ENCODE measurements at places on chromosomes 4 and X.

DNA sequence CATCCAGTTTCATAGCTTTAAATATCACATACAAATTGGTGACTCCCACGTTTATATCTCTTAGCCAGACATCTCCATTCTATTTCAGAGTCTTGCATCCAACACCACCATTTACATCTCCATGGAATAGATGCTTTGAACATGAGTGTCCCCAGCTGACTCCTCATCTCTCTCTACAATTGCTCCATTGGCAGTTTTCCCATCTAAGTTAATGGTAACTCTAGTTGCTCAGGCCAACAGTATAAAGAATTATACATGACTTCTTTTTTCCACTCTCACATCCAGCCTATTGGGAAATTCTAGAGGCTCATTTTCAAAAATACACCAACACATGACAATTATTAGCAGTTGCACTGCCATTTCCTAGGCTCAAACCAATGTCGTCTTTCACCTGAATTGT, 388.2 kb downstream of the STIM2 start:
- no peak for DNase-seq

DNA sequence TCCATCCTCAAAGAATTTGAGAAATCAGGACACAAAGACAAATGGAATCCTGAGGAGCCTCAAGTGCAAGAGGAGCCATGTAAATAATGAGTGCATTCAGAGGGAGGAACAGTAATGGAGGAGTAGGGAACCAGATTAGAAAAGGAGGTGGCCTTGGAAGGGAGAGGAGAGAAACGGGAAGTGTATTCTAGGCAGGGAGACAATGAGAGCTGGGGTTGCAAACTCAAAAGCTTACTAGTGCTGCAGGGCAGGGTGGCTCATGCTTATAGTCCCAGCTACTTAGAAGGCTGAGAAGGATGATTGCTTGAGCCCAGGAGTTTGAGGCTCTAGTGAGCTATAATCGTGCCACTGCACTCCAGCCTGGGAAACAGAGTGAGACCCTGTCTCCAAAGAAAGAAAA, 113.2 kb upstream of the LSM6 start:
- no peak for DNase-seq

DNA sequence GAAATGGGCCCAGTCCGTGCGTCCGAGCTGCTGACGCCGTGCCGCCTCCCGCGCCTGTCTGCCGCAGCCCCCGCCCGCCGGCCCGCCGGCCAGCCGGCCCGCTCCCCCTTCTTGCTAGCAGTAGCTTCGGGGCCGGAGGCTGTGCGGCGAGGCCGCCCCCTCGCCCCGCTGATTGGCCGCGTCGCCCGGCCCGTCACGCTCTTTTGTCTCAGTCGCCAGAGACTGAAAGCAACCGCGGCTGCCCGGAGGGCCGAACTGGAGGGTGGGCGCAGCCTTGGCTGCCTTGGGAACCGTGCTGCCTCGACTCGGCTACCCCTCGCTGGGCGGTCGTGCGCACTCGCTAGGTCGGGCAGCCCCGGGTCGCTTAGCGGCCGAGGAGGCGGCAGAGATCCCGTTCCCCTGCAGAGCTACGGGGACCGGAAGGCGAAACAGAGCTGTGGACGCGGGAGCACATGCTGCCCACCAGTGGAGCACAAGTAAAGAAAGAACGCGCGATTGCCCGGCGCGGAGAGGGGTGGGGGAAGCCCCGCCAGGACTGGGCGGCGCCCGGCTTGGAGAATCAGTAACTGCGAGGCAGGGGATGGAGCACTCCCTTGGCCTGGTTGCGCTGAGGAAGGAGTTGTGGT, at the start of gene ZCCHC18:
ZCCHC18 (plus strand) TSS at position 198 of the 626 bp plus-strand sequence. CDS start 1,589 bp downstream, outside the sequence.
- peak; percentile 35 for DNase-seq

DNA sequence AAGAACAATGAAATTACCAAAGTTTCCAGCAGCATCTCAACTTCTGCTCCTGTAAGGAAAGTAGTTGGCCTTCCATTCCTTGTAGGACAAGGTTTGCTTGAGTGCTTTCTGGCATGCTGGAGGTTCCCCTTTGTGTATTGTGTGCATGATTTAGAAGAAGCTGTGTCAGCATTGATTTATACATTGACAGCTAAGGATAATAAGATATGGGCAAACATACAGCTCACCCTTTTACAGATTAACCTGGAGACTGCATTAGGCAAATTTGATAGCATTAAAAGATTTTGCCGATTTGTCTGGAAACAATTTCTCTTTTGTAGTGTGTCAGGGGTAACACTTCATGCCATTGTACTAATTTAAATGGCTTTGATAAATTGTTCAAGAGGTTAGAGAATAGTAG, 221.8 kb upstream of the PACRGL start:
- no peak for DNase-seq

- no peak for DNase-seq
Observed at GRCh38 chrX:42247241-42247640, 323.9 kb upstream of the CASK start.

- no peak for DNase-seq
Observed at GRCh38 chr4:36285784-36286480, 4.5 kb downstream of the DTHD1 start.

DNA sequence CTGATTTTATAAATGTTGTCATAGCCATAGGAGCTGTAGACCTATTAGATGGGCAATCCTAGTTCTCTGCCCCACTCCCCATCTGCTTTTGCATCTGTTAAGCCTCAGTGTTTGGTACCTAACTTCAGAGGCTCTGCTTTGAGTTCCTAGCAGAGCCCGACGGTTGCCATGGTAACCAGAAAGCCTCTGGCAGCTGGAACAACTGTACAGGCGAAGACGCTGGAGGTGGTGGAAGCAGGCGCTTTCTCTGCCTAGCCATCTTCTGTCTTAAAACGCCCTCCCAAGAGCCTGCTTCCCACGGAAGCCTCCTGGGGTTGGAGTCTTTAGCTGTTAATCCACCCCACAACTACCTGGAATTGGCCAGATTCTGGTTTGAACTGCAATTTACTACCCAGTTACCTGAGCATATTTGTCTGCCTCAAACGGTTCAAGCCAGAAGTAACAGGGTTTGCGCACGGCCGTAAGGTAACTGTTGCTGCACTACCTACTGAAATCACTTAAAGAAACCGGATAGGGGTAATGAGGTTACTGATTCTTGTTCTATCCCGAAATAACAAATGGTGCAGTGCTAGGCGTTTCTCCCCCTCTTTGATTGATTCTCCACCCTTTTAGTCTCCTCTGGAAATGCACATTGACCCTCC, 1.0 kb upstream of the GABRG1 start:
- DNase-seq, result no peak

- no peak for DNase-seq
Observed at GRCh38 chrX:46500054-46500453, 45.2 kb downstream of the ZNF674 start.

DNA sequence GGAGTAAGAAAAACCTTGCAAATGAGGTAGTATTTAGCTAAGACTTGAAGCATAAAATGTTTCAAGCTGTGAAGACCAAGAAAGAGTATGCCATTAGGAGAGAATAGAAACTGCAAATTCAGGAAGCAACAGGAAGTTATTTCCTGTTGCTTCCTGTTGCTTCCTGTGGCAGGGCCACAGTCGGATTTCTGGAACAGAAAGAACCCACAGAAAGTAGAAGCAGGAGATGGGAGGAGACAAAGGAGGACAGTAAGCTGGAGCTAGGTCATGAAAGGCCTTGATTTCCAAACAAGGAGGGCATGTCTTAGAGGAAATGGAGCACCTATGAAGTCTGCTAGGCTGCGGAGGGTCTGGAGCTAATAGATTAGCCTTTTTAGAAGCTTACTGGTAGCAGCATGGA, 17.2 kb downstream of the ASB11 start:
- no peak for DNase-seq

GRCh38 chr4:106291678-106292077, 24.3 kb downstream of the TBCK start:
- no peak for DNase-seq

- no peak for DNase-seq
Observed at GRCh38 chr4:88080626-88081025, 73.2 kb downstream of the PKD2 start.

DNA sequence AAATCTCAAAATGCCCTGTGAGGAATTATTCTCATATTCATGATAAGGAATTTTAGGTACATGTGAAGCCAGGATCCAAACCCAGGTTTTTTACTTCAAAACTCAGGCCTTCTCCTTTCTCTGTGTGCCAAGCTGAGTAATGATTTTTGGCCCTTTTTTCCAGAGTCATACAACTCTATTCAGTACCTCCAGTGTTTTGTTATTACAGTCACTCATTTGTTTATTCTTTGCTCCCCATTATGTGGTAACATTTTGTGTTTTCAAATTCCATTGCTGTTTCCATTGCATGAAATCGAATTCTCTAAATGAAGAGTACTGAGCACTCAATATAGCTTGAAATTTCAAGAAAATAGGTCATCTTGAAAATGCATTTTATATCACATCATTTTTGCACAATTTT, 315.4 kb downstream of the NR3C2 start:
- no peak for DNase-seq

DNA sequence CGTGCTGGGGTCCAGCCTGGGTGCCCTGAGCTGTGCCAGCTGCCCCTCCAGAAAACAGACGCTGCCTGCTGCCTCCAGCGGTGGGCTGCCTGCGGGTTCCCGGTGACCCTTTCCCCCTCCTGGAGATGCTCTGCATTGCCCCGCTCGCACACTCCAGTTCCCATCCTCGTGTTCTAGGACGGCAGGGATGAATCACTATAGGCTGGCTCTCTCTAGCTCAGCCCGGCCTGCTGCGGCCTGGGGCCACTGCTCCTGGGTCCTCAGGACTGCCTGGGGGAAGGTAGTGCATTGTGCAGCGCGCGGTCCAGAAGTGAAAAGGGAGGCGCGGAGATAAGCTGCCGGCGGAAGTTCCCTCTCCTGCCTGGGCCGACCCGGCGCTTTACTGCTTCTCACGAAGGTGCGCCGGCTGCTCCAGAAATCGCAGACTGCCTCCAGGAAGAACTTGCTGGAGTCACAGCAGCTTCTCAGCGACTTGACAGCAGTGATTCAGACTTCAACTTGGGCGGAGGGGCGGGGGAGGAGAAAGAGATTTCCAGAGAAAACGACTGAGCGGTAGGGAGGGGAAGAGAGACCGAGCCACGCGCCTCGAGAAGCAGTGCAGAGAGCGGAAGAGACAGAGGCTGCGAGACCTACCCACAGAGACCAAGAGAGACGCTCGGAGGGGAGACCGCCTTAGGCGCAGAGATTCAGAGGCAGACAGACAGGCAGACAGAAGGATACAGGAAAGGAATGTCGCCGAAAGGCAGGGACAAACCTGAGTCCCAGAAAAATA, 6.7 kb upstream of the MSX1 start:
- no peak for DNase-seq

DNA sequence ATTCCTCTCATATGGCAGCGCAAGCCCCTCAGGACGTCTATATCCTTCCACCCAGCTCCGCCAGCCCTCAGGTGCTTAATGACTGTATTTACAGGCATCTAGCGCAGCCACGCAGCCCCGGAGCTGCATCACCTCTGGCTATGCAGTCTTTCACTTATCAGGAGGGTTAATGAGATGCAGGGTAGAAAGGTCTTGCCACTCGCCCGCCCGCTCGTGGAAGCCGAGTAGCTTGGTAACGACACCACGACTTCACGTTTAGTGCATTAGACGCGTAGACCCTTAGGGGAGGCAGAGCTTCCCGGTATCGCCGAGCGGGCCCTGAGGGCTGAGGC, 1.5 kb upstream of the SLC16A2 start:
- DNase-seq, result no peak

- DNase-seq, result no peak
Observed at GRCh38 chr4:156312261-156312847, 358.7 kb upstream of the CTSO start.

GRCh38 chr4:4866124-4866865, 6.8 kb downstream of the MSX1 start:
- DNase-seq, result no peak

DNA sequence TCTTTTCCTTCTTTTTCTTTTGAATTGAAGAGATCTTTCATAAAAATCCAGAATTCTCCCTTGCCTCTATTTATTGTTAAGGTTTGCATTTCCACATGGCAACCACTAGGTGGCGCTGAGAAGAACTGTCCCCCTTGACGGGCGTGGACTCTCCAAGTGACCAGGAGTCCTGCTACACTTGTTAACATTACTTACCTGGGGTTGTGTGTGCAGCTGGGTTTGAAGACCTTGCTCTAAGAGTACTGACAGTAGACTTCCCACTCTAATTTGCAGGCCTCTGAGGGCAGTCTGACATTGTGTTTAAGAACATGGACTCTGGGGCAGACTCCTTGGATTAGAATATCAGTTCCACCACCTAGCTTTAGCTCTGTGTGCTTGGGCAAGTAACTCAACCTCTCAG, 52.8 kb downstream of the GPRIN3 start:
- no peak for DNase-seq

- no peak for DNase-seq
Observed at GRCh38 chrX:155949098-155949497, 48.4 kb upstream of the IL9R start.

DNA sequence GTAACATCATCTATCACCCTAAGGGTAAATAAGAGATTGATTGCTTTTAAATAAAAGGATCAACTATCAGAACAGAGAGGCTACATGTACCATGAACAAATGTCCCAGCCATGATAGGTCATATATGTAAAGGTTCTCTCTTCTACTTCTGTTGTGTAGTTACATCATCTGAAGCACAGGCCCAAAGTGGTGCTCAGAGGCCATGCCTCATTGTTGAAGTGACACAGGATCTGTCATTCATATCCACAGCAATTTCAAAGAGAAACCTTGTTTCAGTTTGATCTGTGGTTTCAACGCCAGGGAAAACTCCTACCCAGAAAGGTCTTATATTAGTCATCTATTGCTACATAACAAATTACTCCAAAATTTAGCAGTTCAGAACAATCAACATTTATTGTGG, 269.2 kb upstream of the MAOA start:
- DNase-seq, result no peak

DNA sequence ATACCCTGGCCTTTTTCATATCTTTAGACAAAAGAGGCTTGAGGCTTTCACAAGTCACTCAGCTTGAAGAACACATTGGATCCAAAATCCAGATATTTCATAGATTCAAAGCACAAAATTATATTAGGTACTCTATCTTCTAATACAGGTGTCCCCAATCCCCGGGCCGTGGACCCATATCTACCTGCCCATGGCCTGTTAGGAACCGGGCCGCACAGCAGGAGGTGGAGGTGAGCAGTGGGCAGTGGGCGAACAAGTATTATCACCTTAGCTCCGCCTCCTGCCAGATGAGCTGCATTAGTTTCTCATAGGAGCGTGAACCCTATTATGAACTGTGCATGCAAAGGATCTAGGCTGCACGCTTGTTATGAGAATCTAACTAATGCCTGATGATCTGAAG, 18.7 kb downstream of the YIPF7 start:
- no peak for DNase-seq

DNA sequence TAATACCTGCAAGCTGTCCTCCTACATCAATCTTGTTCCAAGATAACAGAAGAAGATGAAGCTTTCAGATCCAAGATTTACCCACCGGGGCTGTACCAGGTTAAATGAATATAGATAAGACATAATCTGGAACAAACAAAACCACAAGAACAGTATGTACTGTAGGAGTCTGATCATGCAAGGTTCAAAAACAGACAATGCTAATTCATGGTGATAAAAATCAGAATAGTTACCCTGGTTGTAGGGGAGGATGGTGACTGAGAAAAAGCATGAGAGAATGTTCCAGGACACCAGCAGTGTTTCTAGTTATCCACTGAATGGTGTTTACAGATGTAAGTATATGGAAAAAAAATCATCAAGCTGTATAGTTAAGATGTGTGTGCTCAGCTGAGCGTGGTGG, 211.6 kb upstream of the TBL1X start:
- no peak for DNase-seq
